ENCODE measurements at places on chromosomes 3 and 15.

- no peaks in the 10 kb centered on the region for H3K36me3 ChIP-seq
- no peak overlapping the region for H3K27ac ChIP-seq
- H3K4me1 ChIP-seq, result peaks cover 15% of the 10 kb centered on the region
- DNase-seq, result no peak
- no peaks in the 10 kb centered on the region for H3K27me3 ChIP-seq
Observed at GRCh38 chr3:160213191-160213590, 12.0 kb upstream of the C3orf80 start.

DNA sequence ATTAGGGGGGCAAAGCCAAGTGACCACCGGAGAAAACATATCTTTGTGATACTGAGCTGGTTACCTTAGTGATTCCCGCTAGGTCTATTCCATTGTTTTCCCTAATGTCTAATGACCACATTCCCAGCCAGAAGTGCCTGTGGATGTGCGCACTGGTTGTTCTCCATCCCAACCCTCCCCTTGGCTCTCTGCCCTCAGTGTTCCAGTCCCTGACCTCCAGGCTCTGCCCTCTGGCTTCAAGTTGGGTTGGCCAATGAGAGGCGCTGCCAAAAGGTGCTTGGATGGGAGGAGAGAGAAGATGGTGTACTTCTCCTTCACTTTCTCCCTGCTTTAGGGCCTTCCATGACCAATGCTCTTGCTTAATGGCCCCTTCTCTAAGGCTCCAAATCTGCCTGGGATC is 2.4 kb downstream of the COLQ start:
- H3K27ac ChIP-seq, result no peak overlapping the region
- H3K36me3 ChIP-seq, result no peaks in the 10 kb centered on the region
- H3K4me1 ChIP-seq, result peaks cover 6% of the 10 kb centered on the region
- no peak overlapping the region for H3K4me3 ChIP-seq

DNA sequence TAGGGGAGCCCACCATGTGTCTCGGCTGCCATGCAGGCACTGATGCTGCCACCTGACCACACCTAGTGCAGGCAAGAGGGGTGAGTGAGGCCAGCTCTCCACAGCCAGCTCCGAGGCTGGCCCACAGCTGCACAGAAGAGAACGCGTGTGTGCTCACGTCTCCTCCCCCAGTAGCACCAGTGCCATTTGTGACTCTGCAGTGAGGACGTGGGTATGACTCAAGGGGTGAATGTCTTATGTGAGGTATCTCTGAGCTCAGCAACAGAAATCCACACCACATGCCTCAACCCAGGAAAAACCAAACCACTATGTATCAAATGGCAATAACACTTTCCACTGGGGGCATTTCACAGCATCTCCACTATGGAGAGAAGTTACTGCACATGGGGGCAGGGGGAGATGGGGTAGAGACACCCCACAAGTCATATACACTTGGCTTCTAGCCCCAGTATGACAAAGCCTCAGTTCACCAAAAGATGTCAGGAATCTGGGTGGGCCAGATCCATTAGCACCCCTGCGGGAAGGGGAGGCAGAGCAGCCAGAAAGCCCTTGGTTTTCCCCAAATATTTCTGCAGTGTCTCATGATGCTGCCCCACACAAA is 87.6 kb downstream of the LRIG1 start:
- no peaks in the 10 kb centered on the region for H3K27me3 ChIP-seq
- peak; percentile 89 for DNase-seq
- peak overlapping the region; percentile 61 for H3K4me3 ChIP-seq
- no peaks in the 10 kb centered on the region for H3K36me3 ChIP-seq
- peak overlapping the region; percentile 94 for H3K27ac ChIP-seq

- H3K27me3 ChIP-seq, result peaks cover 5% of the 10 kb centered on the region
- no peak overlapping the region for H3K27ac ChIP-seq
- peaks cover 28% of the 10 kb centered on the region for H3K4me1 ChIP-seq
Observed at GRCh38 chr15:74892313-74892712, 2.5 kb downstream of the MPI start.

DNA sequence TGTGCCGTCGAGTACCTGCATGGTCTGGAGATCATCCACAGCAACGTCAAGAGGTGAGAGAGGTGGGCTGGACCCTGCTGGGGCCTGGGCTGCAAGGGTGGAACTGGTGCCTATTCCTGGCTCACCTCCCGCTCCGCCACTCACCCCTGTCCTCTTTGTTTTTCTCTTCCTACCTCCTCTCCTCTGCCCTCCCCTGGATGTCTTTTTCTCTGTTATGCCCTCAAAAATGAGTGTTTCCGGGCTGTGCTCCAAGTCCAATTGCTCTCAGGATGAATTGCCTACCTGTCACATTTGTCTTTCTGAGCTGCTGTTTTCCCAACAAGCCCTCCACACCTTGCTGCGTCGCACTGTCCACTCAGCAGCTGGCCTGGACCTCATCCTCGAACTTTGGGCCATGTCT is 28.5 kb upstream of the TATDN2 start:
- H3K27ac ChIP-seq, result no peak overlapping the region
- H3K4me3 ChIP-seq, result no peak overlapping the region
- peaks cover 23% of the 10 kb centered on the region for H3K36me3 ChIP-seq
- H3K27me3 ChIP-seq, result peaks cover 1% of the 10 kb centered on the region
- no peak for DNase-seq

- peaks cover 35% of the 10 kb centered on the region for H3K4me1 ChIP-seq
- no peak overlapping the region for H3K27ac ChIP-seq
- DNase-seq, result no peak
- peaks cover 9% of the 10 kb centered on the region for H3K36me3 ChIP-seq
- H3K4me3 ChIP-seq, result no peak overlapping the region
Observed at GRCh38 chr3:127886956-127887231, 28.1 kb upstream of the KBTBD12 start.

GRCh38 chr15:29622637-29623036 is 199.6 kb downstream of the TJP1 start:
- H3K36me3 ChIP-seq, result no peaks in the 10 kb centered on the region
- no peak overlapping the region for H3K27ac ChIP-seq
- no peak for DNase-seq
- no peak overlapping the region for H3K4me3 ChIP-seq
- peaks cover 14% of the 10 kb centered on the region for H3K4me1 ChIP-seq

DNA sequence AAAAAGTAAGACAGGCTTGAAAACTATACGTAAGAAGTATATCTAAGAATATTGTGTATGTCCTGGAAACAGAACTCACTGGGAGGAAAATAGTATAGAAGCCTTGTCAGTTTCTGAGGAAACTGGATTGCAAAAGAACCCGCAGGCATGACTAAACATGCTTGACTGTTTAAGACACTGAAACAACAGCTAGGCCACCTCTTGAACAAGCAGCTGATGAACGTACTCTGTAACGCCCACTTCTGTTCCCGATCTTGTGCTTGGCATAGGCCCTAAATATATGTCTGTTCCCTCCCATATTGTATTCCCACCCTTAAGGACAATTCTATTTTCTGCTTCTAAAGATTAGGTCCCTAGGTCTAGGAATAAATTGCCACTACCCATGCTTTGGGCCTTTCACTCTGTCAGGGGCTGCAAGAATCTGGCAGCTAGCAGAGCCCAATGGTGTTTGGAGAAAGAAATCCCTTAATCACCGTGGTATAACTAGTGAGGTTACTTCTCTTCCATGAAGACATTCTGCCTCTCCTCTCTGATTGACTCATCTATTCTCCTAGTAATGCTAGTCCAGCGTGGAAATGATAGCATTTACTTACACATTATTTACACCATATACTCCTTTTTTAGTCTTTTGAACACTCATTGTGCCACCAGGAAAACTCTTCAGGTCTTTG is 46.2 kb downstream of the CD200 start:
- H3K4me1 ChIP-seq, result peaks cover 29% of the 10 kb centered on the region
- no peak overlapping the region for H3K4me3 ChIP-seq
- no peaks in the 10 kb centered on the region for H3K36me3 ChIP-seq
- no peak for DNase-seq

- no peaks in the 10 kb centered on the region for H3K36me3 ChIP-seq
- no peak for DNase-seq
- no peak overlapping the region for H3K4me3 ChIP-seq
Observed at GRCh38 chr3:166456286-166456685, 619.1 kb upstream of the BCHE start.

DNA sequence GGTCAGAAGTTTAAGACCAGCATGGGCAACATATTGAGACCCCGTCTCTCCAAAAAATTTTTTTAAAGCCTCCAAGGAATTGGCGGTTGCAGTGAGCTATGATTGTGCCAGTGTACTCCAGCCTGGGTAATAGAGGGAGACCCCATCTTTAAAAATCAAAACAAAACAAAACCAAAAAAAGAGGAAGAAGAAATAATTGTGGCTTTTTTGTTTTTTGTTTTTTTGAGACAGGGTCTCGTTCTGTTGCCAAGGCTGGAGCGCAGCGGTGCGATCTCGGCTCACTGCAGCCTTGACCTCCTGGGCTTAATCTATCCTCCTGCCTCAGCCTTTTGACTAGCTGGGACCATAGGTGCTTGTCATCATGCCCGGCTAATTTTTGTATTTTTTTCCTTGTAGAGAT is 4.5 kb upstream of the SLC30A4 start:
- H3K4me3 ChIP-seq, result no peak overlapping the region
- H3K27me3 ChIP-seq, result peaks cover 3% of the 10 kb centered on the region
- H3K27ac ChIP-seq, result no peak overlapping the region
- peaks cover 9% of the 10 kb centered on the region for H3K4me1 ChIP-seq
- no peaks in the 10 kb centered on the region for H3K36me3 ChIP-seq
- DNase-seq, result no peak

- H3K4me3 ChIP-seq, result no peak overlapping the region
- H3K36me3 ChIP-seq, result no peaks in the 10 kb centered on the region
- peaks cover 12% of the 10 kb centered on the region for H3K27me3 ChIP-seq
- peaks cover 12% of the 10 kb centered on the region for H3K4me1 ChIP-seq
- no peak for DNase-seq
- no peak overlapping the region for H3K27ac ChIP-seq
Observed at GRCh38 chr15:60568914-60569391, 90.0 kb upstream of the ICE2 start.

GRCh38 chr3:177337541-177338331 is 140.5 kb upstream of the TBL1XR1 start:
- peaks cover 5% of the 10 kb centered on the region for H3K36me3 ChIP-seq
- H3K4me1 ChIP-seq, result peaks cover 34% of the 10 kb centered on the region
- peak; percentile 55 for DNase-seq
- H3K27me3 ChIP-seq, result no peaks in the 10 kb centered on the region

GRCh38 chr15:70064441-70064840 is 33.3 kb downstream of the TLE3 start:
- no peak overlapping the region for H3K4me3 ChIP-seq
- H3K27me3 ChIP-seq, result peaks cover 2% of the 10 kb centered on the region
- H3K27ac ChIP-seq, result no peak overlapping the region
- H3K4me1 ChIP-seq, result peaks cover 31% of the 10 kb centered on the region

GRCh38 chr3:139353920-139354556 is 10.2 kb downstream of the MRPS22 start:
- H3K27ac ChIP-seq, result 0 out of 2 replicates have a peak overlapping the region, but pooled peaks have one; percentile 21
- peaks cover 6% of the 10 kb centered on the region for H3K27me3 ChIP-seq
- H3K4me3 ChIP-seq, result no peak overlapping the region
- peaks cover 62% of the 10 kb centered on the region for H3K36me3 ChIP-seq

DNA sequence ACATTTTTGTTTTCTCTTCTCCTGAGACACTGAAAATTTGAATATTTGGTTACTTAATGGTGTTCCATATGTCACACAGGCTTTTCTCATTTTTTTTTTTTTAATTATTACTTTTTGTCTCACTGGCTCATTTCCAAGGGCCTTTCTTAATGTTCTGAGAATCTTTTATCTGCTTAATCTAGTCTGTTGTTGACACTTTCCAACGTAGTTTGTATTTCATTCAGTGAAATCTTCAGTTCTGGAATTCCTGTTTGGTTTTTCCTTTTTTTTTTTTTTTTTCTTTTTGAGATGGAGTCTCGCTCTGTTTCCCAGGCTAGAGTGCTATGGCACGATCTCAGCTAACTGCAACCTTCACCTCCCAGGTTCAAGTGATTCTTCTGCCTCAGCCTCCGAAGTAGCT is 42.7 kb downstream of the NCK1 start:
- DNase-seq, result no peak
- H3K27ac ChIP-seq, result no peak overlapping the region
- H3K4me1 ChIP-seq, result peaks cover 48% of the 10 kb centered on the region
- peaks cover 2% of the 10 kb centered on the region for H3K27me3 ChIP-seq

GRCh38 chr3:14915636-14916222 is 31.7 kb upstream of the NR2C2 start:
- H3K27ac ChIP-seq, result no peak overlapping the region
- no peaks in the 10 kb centered on the region for H3K36me3 ChIP-seq
- peaks cover 37% of the 10 kb centered on the region for H3K27me3 ChIP-seq
- peaks cover under 1% of the 10 kb centered on the region for H3K4me1 ChIP-seq
- no peak overlapping the region for H3K4me3 ChIP-seq
- no peak for DNase-seq

- H3K27ac ChIP-seq, result no peak overlapping the region
- H3K4me3 ChIP-seq, result no peak overlapping the region
- peaks cover 57% of the 10 kb centered on the region for H3K27me3 ChIP-seq
Observed at GRCh38 chr15:74132681-74133651, 2.6 kb downstream of the ISLR2 start.

DNA sequence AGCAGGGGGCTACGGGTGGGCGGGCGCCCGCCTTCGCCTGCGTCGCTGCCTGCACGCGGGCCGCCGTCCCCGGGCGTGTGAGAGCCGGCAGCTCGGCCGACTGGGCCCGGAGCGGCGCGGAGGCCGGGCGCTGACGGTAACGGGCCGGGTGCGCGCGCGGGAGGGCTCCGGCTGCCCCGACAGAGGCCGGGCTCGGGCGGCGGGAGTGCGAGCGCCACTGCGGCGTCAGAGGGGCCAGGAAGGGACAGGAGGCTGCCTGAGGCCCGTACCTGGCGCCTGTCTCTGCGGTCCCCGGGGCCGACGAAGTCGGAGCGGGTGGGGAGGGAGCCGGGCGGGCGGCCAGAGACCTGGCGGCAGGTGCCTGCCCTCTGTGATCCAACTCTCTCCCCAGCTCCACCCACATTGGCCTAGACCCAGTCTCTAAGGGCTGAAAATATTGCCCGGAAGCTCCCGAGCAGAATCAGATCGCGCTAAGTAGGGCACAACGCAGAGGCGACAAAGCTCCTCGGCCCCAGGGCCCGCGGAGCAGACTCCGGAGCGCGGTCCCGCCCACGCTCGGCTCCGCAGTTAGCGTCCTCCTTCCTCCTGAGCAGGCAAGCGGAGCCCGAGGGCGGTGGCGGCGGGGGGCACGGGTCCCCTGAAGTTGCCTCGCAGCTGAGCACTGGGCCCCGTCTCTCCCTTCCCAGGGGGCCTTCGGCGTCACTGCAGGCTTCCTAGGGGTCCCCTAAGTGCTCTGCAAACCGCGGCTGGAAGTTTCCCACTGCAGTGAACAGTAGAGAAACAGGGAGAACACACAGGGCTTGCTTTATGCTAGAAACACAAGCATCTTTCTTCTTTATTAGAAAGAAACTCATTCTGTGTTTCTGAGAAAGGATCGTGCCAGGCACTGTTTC is at the start of gene MAN2A2:
Gene MAN2A2 (plus strand): TSS at position 463 of the 893 bp plus-strand sequence. CDS start 906 bp downstream, outside the sequence.
- peak within 1 kb of the TSS; percentile 67 for H3K27ac ChIP-seq
- H3K27me3 ChIP-seq, result no peaks in the 10 kb centered on the region
- peak within 1 kb of the TSS; percentile 84 for H3K4me3 ChIP-seq
- DNase-seq, result peak; percentile 19
- H3K4me1 ChIP-seq, result peaks cover 17% of the 10 kb centered on the region
- peaks cover 6% of the 10 kb centered on the region for H3K36me3 ChIP-seq

GRCh38 chr3:49725906-49726681 is 2.3 kb upstream of the GMPPB start:
- no peak for DNase-seq
- H3K4me1 ChIP-seq, result peaks cover 19% of the 10 kb centered on the region
- peak overlapping the region; percentile 22 for H3K27ac ChIP-seq
- peaks cover 18% of the 10 kb centered on the region for H3K36me3 ChIP-seq
- H3K27me3 ChIP-seq, result peaks cover 12% of the 10 kb centered on the region

- H3K27ac ChIP-seq, result no peak overlapping the region
- H3K4me1 ChIP-seq, result no peaks in the 10 kb centered on the region
- no peak overlapping the region for H3K4me3 ChIP-seq
- no peaks in the 10 kb centered on the region for H3K27me3 ChIP-seq
Observed at GRCh38 chr3:130619196-130619595, 102.2 kb downstream of the COL6A6 start.
